ENCODE measurements at places on chromosomes 2 and 18.
A peak's percentile ranks its signal among the peaks of the same experiment; 100 is the strongest.

GRCh38 chr2:65465124-65465523 is 32.7 kb upstream of the SPRED2 start:
- DNase-seq: peak; percentile 44

GRCh38 chr2:26168785-26169184 is 4.1 kb upstream of the GAREM2 start:
- DNase-seq: no peak

GRCh38 chr2:30194421-30194820 is 36.9 kb upstream of the LBH start:
- DNase-seq: no peak

DNA sequence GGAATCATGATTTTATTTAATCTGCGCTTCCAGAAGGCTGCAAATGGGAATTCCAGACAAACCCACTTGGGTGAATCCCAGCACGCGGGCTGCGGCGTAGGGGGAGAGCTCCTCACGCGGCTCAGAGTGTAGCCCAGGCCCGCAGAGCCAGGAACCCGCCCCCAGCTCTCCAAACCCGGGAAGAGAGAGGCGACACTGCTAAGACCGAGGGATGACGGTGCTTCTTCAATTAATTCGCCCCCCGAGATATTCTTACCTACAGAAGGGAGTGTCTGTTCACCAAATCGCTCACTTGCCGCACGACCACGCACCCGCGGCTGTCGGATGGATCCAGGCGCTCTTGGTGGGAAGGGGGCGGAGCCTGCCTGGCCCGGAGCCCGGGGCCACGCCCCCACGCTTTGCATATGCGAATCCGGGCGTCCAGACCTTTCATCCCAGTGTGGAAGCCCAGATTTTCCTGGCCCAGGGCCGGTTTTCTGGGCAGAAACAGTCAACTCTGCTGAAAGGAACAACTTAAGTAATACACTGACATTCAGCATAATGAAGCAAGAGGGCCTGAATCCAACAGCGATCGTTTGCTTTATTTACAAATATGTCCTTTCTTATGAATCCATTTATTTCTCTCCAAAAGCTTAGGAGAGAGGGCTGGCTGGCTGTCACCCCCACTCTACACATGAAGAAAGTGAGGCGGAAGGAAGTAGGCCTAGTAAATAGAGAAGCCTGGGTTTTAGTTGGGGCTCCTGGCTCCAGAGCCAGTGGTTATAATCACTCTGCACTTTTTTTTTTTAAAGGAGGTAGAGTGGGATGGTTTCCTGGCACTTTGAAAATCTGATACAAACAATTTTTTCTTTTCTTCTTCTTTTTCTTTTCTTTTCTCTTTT is at the start of gene SLC19A3:
Gene SLC19A3, minus strand, starts transcription at position 342 of the 881 bp plus-strand sequence. CDS start 15,710 bp downstream, outside the sequence.
- peak; percentile 66 for DNase-seq

GRCh38 chr18:6652098-6652497 is 77.4 kb upstream of the ARHGAP28 start:
- no peak for DNase-seq

- DNase-seq: peak; percentile 4
These were observed 457.3 kb downstream of the ADCYAP1 start for GRCh38 chr18:1361936-1362335.

- DNase-seq: no peak
These were observed 241.8 kb downstream of the CPS1 start for GRCh38 chr2:210798180-210798579.

DNA sequence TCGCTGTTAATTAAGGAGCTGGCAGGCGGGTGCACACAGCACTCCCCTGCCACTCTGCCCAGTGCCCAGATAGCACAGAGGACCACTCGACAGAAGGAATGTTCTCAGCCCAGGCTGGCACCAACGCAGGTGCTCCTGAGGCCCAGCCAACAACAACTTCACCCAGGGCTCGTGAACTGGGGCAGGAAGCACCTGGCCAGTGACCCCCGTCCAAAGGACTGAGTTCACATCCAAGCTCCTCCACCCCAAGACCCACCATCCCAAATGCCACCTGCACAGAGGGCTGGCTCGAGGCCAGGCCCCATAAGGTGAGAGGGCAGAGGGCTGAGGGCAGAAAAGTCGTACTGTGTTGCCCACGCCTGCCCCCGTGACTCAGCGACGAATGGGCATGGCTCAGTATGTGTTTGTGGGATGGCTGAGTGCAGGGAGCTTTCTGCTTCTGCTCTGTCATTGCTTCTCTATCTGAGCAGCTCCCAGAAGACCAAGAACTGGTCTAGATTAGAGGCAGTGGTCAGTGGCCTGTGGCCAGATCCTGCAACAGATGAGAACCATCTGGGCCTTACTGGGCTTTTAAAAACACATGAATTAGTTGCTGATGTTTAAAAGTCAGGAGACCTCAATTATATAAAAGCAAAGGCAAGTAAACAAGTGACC is 68.4 kb downstream of the POLR1A start:
- DNase-seq: peak; percentile 31

DNA sequence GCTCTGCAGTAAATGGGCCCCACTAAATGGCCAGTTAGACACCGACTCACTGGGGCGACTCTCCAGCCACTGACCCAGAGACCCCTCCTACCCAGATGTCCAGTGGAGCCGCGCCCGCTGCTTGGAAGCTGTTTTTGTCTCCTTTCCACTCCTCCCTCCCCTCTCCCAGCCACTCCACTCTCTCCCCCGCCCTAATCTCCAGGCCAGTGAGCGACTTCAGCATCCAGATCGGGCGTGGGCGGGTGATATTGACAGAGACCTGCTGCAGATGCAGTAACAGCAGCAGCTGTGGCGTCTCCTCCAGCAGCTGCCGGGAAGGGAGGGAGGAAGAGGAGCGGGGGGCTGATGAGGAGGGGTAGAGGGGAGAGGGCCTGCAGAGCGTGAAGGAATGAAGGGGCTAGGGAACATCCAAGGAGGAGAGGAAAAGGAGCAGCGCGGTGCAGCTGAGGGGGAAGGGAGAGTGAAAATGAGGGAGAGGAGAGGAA is at the start of gene SCN7A:
Gene SCN7A, minus strand, starts transcription at position 110 of the 485 bp plus-strand sequence. CDS start 16,553 bp downstream, outside the sequence.
- DNase-seq: peak; percentile 4

- peak; percentile 39 for DNase-seq
These were observed 122.7 kb downstream of the TWIST2 start for GRCh38 chr2:238970553-238971081.

DNA sequence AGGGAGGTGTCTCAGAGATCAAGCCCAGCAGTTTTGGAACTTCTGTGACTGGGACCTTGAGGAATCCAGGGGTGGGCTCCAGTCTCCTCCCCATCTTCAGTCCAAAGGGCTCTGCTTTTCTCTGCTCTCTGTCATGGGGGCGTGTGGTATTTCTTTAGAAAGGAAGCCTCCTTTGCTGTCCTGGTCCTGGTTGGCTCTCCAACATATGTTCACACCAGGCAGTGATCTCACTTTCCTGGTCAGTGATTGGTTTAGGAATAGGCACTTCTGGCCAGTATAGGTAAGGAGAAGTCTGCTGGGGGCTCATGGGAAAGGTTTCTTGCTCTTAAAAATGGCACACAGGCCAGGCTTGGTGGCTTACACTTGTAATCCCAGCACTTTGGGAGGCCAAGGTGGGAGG is 115.5 kb upstream of the HAAO start:
- no peak for DNase-seq

DNA sequence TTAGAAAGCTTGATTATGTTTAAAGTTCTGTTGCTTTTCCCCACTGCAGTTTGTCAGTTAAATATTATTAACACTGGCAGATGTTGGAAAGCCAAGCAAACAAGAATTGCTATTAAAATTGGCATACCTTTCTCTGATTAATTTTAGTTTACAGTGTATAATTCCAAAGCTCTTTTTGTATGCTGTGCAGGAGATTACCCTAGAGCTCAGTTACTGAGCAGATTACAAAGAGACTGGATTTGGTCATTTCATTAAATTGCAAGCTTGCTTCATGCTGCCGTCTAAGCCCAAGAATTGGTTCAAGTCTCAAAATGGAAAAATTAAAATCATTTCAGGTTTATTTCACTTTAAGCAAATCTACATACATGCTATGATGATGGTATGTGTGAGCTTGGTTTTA is 2.3 kb downstream of the ASAP2 start:
- no peak for DNase-seq

GRCh38 chr2:151097895-151098294 is 163.8 kb downstream of the RBM43 start:
- DNase-seq: peak; percentile 30

DNA sequence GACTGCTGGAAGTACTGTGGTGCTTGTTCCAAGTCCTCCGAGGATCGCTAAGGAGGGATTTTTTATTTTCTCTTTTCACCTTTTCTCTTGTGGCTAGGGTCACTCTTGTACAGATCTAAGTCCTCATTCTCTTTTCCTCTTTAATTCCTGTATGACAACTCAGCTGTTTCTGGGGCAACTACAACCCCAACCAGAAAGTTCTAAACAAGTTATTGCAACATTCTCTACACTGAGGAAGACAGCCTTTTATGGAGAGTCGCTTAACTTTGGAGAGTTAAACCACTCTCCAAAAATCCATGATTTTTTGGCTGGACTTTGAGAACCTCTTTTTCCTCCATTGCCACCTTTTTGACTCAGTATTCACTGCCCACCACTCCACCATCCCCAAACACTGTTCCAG is 74.0 kb upstream of the SESTD1 start:
- DNase-seq: peak; percentile 14

DNA sequence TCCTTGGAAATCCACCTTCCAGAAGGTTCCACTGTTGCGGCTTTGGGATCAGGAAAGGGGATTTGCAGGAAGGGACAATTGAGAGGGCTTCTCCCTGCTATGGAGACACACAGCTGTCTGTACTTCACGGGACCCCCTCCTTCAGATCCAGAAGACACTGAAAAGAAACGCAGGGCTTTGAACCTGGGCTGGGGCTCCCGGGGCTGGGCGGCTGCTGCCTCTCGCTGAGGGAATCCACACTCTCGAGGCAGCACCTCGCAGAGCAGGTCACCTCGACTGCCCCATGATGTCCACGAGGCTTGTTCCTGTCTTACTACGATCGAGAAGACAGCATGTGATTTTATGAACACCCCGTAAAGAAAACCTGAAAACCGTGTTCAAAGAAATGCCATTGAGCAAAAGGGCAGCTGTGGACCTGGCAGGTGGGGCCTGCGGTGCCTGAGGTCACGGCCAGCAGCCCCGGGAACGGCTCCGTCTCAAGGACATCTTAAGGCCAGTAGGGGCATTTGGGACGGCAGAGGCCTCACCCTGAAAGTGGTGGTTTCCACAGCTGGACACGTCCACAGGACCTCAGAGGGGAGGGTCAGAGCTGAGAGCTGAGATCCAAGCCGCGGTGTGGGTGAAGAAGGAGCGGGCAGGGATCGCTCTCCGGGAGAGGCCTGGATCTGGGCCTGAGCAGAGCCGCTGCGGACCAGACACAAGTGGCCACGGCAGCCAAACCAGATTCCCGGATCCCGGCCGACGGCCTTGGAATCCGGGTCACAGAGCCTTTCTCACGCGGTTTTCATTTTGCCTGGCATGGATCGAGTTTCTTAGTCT is 165.7 kb downstream of the RTP5 start:
- DNase-seq: no peak

DNA sequence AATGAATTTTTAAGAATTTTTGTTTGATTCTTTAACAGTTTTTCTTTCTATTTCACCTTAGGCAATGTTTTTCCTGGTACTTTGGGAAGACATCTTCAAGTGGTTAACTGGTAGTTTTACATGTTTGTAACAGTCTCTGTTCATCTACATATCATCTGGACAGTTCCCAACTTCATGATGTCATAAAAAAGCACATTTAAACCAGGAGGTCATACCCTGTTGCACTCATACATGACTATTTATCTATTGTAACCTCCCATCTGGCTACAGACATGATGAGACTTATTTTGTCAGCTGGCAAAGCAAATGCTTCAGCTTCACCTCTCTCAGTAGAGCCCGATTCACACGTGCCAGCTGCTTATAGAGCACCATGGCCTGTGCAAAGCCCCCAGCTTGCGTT is 99.8 kb upstream of the YPEL5 start:
- DNase-seq: no peak

GRCh38 chr2:210599476-210599875 is 43.1 kb downstream of the CPS1 start:
- no peak for DNase-seq

DNA sequence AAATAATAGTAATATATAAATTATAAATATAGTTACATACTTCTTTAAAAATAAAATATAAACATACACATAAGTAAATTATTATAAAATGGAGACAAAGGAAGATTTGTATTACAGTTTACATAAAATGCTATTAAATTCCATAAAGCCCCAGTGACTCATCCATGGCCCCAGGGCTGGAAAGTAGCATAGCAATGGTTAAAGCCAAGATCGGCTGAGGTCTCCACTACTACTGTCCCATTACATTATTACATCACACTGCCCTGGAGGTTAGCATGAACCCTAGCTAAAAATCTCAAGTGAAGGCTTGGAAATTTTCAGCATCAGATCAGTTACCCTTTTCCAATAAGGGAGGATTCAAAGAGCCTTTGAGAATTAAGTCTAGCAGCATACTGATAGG is 936.2 kb downstream of the DSC3 start:
- no peak for DNase-seq

DNA sequence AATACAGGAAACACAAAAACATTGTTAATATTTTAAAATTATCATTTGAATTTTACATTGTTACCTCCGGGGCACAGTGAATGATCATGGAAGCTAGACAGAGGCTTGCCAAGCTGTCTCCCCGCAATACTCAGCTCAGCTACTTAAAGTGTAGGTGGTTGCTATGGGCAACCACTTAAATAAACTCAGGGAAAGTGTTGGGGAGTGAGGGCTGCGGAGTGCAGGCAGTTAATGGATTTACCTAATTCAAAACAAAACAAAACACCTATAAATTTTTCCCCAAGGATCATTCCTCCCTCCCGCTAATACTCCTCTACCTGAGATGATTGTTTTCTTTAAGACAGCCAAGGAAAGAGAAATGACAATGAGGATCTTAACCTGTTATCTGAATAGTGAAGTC is 349.5 kb downstream of the TGIF1 start:
- DNase-seq: no peak

DNA sequence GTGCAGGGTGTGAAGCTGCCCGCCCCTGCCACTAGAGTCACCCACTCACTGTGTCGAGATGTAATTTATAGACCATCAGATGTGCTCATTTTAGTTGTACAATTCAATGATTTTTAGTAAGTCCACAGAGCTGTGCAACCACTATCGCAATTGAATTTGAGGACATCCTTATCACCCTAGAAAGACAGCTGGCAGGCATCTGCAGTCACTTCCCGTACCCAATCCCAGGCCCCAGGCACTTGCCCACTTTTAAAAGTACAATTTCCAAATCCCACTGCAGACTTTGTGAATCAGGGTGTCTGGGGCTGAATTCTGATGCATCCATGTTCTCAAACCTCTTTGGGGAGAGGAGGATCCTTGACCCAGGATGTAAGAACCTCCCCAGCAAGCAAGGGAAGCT is 521.3 kb upstream of the SALL3 start:
- DNase-seq: no peak

- DNase-seq: peak; percentile 84
These were observed 26.5 kb downstream of the LYPD6B start for GRCh38 chr2:149064856-149065630.

All from fibroblast of skin of right quadriceps (primary cell).